ENCODE measurements at places on chromosomes 2 and 18.

DNA sequence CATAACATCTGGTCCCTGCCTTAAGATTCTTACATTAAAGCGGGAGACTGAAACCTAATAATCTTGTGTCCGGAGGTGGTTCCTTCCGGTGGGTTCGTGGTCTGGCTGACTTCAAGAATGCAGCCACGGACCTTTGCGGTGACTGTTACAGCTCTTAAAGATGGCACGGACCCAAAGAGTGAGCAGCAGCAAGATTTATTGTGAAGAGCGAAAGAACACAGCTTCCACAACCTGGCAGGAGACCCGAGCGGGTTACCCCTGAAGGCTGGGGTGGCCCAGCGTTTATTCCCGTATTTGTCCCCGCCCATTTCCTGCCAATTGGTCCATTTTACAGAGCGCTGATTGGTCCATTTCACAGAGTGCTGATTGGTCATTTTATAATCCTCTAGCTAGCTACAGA is 122.3 kb upstream of the SIX2 start:
- DNase-seq: peak; percentile 34

DNA sequence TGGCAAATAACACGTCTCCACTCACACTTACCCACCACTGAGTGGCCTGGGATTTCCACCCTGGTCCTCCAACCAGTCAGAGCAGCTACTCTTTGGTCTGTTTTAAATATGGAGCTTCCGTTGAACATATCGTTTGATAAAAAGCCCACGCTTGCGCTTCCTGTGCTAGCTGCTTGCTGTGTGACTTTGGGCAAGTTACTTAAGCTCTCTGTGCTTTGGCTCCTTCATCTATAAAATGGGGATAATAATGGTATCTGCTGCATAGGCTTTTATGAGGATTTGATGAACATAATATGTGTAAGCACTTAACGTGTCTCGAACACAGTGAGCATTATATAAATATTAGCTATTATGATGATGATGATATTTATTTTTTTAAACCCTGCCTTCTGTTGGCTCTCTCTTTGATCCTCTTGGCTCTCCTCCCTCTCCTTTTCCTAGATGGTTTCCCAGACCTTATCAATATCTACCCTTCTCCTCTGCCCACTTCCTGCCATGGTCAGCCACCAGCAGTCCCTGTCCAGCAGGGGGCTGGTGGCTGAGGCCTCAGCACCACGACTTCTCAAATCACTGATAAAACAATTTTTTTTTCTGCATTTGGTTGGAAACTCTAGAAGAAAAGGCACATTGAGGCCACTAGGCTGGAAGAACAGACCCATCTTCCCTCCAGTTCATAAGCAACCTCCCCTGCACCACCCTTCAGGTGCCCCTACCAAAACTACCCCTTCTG is 191.9 kb downstream of the LOXHD1 start:
- DNase-seq: no peak

DNA sequence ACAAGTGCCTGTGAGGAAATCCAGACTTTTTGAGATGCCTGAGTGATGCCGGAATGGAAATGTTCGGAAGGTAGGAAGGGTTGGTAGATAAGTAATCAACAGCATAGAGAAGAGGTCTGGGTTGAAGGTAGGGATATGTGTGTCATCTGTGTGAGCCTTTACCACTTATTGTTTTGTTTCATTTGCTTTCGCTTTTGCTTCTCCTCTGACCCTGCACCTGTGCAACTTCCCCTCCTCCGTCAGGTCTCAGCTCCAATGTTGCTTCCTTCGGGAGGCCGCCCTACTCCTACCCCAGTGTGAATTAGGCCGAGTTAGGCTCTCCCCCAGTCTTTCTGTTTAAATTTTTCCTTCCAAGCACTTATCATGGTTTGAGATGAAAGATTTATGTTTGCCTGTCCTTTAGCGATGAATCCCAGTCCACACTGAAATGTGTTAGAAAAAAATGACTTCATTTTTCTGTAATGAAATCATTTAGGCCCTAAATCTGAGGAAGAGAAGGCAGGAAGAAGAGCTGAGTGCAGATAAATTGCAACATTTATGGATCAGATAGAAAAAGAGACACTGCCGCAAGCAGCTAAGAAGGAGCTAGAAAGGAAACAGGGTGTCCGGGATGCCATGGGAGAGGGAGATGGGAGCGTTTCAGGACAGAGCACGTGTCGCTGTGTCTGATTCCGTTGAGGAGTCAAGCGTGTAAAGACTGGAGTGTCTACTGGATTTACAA is 139.6 kb upstream of the PELI1 start:
- no peak for DNase-seq

DNA sequence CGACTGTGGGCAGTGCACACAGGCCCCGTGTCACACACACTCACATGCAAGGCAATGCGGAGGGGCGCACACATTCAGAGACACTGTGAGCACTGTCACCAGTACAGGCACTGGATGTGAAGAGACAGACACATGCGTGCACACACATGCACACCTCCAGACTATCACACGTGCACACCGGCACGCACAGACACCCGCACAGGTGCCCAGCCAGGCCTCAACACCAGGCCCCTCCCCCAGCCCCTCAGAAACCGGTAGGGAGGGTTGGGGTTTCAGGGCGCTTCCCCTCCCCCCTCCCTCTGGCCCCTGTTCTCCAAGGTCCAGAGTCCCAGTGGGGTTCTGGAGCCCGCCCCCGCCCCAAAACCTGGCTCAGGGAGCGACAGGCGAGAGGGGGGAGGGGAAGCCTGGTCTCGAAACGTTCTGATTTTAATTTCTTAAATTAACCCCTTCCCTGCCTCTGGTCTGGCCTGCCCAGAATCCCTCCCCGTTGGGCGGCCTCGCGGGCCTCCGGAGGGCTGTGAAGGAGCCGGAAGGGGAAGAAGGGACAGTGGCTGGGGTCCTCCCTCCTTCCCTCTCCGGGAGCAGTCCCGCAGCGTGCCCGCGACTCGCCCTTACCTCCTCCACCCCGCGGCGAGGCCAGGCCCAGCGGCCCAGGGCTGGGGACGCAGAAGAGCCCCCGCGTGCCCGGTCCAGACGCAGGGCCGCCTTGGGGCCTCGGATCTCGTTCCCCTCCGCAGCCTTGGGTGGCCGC is 558 bp downstream of the FBXO41 start:
- no peak for DNase-seq

GRCh38 chr2:150610670-150611279 is 123.3 kb upstream of the RND3 start:
- DNase-seq: peak; percentile 62

GRCh38 chr18:3356614-3357013 is 93.4 kb upstream of the TGIF1 start:
- no peak for DNase-seq

DNA sequence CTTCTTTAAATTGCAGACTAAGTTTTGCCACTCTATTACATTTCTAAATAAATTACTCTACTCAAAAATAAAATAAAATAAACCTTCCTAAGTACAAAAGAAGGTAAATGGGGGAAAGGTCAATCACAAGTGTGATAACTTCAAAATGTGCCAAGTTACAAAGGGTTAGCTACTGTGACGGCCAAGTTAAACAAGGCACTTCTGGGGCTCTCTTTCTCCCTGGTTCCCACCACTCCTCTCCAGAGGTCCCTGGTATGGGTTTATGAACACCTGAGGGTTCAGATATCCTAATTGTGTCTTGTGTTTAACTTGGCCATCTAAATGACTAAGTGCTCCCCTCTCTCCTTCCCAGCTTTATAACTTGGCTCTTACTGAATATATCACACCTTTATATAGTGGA is 5.4 kb downstream of the ZNF521 start:
- no peak for DNase-seq

GRCh38 chr18:11042247-11042646 is 107.1 kb downstream of the PIEZO2 start:
- no peak for DNase-seq

GRCh38 chr2:240593703-240594451 is 7.3 kb downstream of the CAPN10 start:
- no peak for DNase-seq

DNA sequence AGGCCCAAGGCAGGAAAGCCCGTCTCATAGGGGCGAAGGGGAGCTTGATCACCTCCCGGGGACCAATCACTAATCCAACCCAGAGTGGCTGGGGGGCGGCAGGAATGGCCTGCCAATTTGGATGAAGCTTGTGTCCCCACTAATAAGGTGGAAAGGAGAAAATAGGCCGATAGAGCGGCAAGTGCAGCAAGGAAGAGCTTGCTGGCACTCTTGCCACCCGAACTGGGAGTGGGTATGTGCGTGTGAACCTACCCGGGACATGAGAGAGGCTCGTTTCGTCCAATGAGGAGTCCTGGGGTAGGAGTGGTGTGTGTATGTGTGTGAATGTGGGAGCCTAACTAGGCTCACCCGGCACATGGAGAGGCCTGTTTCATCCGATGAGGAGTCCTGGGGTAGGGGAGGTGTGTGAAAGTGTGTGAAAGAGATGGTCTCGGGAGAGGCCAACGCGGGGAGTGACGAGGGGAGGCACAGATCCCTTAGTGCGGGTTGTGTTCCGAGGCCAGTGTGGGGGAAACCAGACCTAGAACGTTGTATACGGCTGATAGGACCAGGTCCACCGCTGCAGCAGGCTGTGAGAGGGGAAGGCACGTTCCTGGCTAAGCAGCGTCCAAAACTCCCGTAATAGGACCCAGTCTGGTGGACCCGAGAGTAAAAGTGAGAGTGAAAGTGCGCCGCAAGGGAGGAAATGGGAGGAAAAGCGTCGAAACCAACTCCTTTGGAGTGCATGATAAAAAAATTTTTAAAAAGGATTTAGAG is 47.1 kb upstream of the SELENOI start:
- no peak for DNase-seq

DNA sequence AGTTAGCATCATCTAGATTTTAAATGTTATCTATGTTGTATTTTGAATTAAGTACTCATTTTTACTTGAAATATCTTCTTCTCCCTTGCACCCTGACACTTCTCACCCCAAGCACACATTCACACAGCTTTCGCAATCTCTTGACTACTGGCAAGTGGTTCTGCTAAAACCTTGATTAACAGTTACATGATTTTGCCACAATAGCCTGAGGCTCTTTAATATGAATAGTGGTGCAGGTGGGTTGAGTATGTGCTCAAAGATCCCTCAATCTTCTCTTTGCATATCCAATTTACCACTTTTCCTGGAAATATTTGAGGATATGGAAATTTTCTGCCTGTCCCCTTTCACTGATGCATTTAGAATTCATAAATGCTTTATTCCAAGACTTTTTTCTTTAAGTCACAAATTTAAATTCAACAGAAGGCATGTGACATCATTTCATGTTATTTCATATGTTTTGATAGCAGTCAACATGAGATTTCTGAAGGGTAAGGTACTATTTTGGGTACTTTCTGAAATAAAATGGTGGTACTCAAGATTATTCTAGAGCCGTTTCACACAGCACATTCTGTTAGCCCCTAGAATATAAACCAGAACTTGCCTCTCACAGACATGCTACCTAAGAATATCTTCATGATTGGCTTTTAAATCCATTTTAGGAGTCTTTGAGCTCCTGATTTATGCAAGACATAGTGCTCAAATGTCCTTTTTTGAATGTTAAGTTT is 339.7 kb downstream of the RPRM start:
- DNase-seq: no peak

DNA sequence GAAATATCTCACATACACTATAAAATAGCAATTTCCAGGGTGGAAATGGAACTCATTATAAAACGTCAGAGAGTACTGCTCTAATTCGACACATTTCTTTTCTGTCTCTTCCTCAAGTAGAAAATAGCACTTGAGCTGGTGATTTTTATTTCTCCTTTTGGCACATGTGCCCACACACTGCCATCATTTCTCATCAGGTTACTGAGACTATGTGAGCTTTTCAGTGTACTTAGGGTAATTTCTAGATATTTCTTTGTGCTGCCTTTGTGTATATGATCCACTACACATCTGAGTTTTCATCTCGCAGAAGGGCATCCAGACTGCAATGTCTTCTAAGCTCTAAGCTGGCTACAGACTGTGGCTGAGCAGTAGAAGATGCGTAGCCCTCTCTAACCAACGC is 62.1 kb upstream of the PGAP1 start:
- peak; percentile 37 for DNase-seq

DNA sequence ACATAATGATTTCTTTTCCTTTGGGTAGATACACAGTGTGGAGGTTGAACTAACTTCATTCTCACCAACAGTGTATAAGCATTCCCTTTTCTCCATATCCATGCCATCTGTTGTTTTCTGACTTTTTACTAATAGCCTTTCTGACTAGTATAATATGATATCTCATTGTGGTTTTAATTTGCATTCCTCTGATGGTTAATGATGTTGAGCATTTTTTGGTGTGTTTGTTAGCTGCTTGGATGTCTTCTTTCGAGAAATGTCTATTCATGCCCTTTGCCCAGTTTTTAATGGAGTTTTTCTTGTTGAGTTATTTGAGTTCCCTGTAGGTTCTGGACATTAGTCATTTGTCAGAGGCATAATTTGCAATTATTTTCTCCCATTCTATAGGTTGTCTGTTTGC is 59.8 kb downstream of the MARCHF4 start:
- DNase-seq: no peak

- DNase-seq: no peak
Observed at GRCh38 chr2:168432100-168432499, 24.0 kb upstream of the CERS6 start.

DNA sequence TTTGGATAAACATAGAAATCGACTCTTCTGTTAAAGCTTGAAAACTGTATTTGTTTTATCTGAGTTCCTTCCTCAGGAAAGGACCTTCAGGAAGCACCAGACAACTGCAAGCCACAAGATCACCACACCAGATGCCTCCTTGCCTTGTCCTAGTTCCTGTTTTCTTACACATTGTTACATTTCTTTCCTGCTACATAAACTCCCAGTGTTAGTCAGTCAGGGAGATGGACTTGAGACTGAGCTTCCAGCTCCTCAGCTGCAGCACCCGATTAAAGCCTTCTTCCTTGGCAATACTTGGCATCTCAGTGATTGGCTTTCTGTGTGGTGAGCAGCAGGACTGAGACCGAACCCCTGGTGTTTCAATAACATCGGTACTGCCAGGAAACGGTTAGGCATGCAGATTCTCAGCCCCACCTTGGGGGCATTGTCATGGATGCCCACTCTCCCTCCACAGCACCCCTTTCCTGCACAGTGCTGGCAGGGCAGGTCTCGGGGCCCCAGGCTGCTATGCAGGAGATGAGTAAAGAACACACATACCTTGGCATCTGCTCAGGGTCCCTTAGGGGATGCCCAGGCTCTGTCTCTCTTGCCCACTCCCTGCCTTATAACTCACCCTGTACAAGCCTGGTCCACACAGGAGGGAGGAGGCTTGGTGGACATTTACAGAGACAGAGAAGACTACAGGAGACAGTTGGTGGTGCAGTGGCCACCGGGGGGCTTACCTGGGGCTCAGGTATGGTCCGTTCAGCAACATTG is 32.6 kb downstream of the ANKMY1 start:
- DNase-seq: peak; percentile 16

- no peak for DNase-seq
Observed at GRCh38 chr18:2396162-2396505, 175.2 kb downstream of the METTL4 start.

DNA sequence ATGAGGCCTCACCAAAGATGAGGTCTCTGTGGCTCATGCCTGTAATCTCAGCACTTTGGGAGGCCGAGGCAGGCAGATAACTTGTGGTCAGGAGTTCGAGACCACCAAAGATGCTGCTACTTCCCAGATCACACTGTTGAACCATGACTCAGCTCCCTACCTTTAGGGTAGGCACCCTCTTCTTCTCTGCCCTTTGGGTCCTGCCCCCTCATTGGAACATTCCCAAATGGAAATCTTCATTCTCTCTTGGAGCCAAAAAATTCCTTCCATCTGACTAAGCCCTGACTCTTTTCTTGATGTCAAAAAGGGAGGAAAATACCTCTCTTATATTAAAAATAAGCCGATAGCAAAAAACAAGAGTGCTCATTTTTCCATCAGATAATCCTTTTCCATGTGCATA is 183.5 kb downstream of the PAX3 start:
- DNase-seq: no peak

Data from Kasumi-1 (cell line).